ENCODE measurements at places on chromosomes 2 and 18.

GRCh38 chr18:60485201-60485600, 112.6 kb upstream of the MC4R start:
- DNase-seq: no peak

GRCh38 chr2:8344144-8345097, 337.4 kb upstream of the ID2 start:
- DNase-seq: no peak

- no peak for DNase-seq
Measured at GRCh38 chr2:72414137-72414760, 266.6 kb upstream of the CYP26B1 start.

DNA sequence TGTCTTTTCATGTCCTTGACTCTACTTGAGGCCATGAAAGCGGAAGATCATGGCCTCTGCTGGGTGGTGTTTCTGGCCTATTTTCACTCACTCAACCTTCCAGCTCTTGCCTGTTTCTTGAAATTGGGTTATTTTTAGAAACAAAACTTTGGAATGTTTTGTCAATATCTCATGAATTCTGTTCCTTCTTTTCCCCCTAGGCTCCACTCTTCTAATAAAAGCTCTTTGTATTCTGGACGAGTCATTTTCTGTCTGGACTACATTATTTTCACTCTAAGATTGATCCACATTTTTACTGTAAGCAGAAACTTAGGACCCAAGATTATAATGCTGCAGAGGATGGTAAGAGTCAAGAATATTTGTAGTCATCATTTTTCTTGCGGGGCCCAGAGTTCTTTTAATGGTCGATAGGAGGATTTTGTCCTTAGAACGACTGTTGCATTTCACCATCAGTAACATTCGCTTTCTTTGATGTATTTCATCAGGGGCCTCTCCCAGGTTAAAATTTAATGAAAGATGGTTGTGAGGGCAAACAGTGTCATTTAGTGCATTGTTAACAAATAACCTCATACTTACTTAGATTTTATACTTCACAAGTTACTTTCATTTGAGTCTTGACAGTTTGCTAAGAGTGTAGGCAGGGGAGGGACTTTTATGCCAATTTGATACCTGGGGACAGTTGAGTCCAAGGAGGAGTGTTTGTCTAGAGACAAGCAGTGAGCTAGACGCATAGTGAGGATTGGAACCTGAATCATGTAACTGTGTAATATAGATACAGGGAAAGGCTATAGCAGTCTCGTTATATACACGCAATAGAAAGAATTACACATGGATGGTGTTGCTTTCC, 64.6 kb downstream of the TRPM8 start:
- DNase-seq: no peak

DNA sequence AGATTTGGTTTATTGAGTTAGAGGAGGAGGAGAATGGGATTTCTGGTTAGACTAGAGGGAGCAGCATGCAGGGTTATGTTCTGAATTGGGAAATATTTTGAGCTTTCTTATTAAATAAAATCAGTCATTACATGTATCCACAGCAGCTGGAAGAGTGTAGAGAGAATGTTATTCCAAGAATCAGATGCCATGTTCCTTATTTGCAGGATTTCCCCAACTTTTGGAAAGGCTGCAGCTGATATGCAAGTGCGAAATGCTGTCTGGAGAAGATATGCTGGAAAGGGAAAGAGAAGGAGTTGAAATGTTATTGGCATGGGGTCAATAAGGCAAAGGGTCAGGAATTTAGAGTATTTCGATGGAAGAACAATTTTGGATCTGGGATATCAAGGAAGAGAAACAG, 255.8 kb downstream of the MTX2 start:
- DNase-seq: no peak

Measured in GM12891 (cell line).